ENCODE measurements at places on chromosomes 4 and X. TPM values are rescaled to one million over a fixed set of nuclear protein-coding genes. Genes with fewer than 3 reads are reported as not detected.

- ATAC-seq = no peak
Observed at GRCh38 chr4:100979736-100980135, 367.6 kb downstream of the PPP3CA start.

DNA sequence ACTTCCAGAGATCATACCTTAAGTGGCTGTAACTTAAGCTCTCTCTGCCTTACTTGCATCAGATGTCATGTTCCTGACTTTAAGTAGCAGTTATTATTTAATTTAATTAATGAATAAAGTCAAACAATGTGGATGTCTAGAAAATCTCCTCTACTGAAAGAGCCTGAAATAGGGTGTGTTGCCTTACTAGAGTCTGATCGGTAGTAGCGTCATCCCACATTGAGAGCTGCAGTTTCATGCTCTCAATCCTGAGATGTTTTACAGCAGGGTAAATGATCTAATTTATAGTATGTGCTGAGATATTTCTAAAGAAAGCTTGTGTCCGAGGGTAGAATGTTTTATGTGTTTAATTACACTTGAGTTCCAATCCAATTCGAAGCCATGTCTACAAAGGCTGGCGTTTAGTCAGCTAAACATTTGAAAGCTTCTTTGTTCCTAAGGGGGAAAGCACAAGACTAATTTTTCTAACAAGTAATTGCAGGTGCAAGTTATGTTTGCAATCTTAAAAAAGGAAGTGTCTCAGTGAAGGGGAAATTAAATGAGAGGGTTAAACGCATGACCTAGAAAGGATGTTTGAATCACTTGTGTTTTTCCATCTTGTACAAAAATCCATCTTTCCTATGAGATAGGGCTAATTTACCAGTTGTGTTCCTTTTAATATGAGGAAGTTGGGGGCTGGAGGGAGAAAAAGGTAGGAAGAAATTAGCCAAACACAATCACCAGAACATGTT is 391.0 kb upstream of the MAGEB2 start:
- ATAC-seq = no peak

GRCh38 chr4:133379681-133380438 is 230.8 kb downstream of the PCDH10 start:
- no peak for ATAC-seq

DNA sequence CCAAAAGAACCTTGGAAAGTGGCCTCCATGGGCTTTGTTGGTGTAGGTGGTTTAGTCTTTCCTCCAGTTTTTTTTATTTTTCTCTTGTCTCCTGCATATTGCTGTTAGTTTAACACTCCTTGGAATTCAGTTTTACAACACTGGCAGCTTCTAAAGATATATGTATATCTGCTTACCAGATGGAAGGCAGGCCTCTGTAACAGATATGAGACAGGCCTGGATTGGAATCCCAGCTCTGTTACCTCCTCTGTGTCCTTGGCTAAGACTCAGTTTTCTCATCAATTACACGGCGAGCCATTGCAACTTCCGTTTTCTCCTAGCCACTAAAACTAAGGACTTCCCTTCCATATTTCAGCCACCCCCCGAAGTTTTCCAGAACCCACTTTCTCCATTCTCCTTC is 133.4 kb upstream of the SMAD1 start:
- ATAC-seq = no peak

DNA sequence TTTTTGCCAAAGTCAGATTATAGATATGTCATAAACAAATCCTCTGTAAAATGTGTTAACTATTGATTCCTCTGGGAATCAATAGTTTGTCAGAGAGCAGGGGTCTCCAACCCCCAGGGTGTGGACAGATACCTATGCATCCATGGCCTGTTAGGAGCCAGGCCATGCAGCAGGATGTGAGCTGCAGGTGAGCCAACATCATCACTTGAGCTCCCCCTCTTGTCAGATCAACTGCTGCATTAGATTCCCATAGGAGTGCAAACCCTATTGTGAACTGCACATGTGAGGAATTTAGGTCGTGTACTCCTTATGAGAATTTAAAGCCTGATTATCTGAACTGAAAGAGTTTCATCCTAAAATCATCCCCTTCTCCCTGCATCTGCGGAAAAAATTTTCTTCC is 1365.4 kb downstream of the ARAP2 start:
- no peak for ATAC-seq

DNA sequence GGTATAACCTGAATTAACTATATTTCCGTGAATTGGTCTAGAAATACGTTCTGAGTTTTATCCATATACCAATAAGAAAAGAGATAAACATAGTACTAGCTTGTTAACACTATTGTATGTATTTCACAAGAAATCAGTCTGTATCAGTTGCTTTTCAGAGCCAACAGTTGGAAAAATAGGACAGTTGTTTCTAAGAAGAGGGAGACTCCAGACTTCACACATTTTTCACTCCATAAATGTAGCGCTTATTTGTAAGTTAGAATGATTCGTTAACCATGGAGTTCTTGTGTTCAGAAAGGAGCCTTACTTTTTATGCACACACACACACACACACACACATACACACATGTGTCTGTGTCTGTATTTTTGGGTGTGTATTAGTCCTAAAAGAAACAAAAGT is 376.7 kb upstream of the SMIM31 start:
- no peak for ATAC-seq

DNA sequence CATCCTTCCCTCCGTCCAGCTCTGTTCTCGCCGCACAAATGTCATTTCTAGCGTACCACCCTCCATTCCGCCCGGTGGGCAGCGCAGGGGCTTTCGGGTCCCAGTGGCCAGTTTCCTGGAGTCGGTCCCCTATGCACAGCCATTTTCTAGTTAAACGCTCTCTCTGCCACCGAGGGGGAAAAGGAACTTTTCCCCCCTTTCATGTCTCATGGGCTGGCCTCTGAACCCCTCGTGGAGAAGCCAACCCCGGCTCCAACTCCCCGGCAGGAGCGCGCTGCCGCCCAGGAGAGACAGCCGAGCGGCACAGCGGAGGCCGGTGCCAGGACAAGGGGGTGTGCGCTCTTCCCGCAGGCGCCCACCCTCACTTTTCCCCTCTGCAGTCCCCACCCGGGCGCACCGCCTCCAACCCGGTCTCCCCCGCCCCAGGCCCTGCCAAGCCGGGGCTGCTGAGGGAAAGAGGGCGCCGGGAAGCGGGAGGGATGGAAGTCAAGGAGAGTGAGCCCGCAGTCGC is 662 bp downstream of the APBB2 start:
- ATAC-seq = peak; percentile 1

- no peak for ATAC-seq
Observed at GRCh38 chr4:15339737-15340136, 88.1 kb upstream of the C1QTNF7 start.

GRCh38 chrX:574830-575229 is 55.8 kb upstream of the SHOX start:
- ATAC-seq = no peak

DNA sequence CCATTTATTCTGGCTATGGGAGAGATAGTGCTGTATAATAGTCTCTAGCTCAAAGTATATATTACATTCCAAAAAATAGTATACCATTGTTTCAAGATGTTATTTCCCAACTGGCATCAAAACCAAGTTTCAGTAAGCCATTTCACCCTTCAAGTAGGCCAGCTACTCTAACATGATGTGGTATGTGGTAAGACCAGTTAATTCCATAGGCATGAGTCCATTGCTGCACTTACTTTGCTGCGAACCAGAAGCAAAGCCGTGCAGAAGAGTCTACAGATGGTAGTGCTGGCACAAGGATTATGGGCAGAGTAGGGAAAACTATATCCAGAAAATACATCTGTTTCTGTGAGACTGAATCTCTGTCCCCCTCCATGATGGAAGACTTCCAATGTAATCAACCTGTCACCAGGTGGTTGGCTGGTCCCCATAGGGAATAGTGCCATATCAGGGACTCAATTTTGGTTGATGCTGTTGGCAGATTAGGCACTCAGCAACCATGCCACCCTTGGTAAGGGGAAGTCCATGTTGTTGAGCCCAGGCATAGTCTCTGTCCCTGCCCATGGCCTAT is 49.8 kb upstream of the HSD17B10 start:
- ATAC-seq = no peak

- ATAC-seq = no peak
Observed at GRCh38 chrX:131202766-131203165, 86.3 kb downstream of the IGSF1 start.

DNA sequence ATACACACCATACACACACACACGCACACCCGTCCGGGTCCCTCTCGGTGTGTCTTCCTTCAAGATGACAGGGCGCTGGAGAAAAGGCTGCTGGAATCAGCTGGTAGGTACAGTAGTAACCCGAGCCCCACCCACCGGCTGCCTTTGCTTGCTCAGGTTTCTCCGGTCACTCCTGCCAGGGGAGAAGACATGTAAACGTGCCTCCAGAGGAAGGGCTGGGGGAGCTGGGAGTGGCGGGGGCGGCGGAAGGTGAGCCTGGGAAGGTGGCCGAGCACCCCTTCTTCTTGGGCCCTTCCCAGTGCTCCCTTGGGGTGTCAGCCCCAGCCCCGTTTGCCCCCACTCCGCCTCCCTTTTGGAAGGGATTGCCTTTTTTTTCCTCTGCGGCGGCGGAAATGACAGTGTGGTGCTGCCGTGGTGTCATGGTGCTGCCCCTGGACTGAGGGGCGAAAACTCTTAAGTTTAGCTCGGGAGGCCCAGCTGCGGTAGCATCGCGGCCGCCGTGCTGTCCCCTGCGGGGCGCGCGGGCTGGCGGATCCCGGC is at the start of gene MID2:
Gene MID2, plus strand, starts transcription at position 169 of the 540 bp plus-strand sequence. CDS start 561 bp downstream, outside the sequence.
- peak; percentile 60 for ATAC-seq

- ATAC-seq = no peak
Observed at GRCh38 chr4:159174645-159175084, 71.8 kb downstream of the RAPGEF2 start.

DNA sequence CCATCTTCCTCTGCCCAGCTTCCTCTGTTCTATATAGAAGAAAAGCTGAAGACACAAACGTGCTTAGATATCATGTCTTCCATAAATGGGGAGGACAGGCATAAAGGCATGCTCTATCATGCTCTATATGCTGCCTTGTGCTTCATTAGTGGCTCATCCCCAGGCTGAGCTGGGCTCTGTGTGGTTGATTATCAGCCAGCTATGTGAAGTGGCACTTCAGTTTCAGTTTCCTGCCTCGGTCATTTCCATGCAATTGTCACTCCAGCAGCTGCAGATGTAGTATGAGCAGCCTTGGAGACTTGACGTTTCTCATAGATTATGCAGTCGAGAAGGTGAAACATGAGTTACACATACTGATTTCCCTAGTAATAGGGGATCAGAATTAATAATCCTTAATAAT is 106.2 kb downstream of the SYTL5 start:
- no peak for ATAC-seq

- ATAC-seq = no peak
Observed at GRCh38 chrX:43266487-43266886, 389.6 kb upstream of the MAOA start.

DNA sequence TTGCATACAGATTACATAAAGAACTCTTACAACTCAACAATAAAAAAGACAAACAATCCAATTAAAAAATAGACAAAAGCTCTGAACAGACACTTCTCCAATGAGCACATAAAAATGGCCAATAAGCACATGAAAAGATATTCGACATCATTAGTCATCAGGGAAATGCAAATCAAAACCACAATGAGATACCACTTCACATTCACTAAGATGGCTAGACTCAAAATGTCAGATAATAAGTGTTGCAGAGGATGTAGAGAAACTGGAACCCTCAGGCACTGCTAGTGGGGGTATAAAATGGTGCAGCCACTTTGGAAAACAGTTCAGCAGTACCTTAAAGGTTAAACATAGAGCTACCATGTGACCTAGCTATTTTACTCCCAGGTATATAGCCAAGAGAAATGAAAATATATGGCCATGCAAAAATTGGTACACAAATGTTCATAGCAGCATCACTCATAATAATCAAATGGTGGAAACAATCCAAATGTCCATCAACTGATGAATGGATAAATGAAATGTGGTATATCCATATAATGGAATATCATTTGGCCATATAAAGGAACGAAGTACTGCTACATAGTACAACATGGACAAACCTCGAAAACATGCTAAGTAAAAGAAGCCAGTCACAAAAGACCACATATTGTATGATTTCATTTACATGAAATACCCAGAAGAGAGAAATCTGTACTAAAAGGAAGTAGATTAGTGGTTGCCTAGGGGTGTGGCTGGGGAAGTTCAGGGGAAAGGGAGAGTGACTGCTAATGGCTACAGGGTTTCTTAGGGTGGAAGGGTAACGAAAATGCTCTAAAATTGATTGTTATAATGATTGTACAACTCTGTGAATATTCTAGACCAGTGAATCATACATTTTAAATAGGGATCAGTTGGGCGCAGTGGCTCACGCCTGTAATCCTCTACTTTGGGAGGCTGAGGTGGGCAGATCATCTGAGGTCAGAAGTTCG is 29.4 kb downstream of the SASH3 start:
- ATAC-seq = no peak

DNA sequence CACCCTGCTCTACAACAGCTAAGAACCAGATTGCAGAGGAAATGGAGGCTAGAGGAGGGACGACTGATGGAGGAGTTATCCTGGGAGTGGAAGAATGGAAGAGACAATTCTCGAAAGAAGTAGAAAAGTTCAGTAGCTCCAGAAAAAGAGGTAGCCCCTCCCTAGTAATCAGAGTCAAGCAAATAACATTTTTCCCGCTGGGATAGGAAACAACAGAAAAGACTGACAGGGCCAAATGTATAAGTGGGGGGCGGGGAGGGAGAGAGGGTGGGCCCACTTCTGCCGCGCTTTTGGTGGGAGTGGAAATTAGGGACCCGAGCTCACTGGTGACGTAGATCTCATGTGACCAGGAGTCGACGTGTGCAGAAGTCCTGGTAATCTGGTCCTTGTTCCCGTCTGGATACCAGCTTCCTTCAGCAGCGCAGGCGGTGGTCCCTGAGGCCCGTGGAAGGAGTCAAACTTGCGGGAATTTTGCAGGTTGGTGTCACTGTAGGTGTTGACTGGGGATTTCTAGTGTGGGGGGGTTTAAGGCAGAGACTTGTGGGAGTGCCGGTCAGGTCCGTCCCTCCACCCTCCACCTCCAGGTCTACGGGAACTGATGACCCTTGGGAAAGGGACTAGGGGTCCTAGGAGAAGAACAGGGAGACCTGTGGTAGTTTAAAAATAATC is at the start of gene TCEAL9:
Gene TCEAL9, plus strand, starts transcription at position 377 of the 669 bp plus-strand sequence. CDS start 1,179 bp downstream, outside the sequence.
- ATAC-seq = peak; percentile 90

Gene STATH
- not detected for total RNA-seq

Gene CHRDL1
- 403 TPM for total RNA-seq

Gene HMX1
- total RNA-seq = not detected

Gene CCSER1
- 3.0 TPM for total RNA-seq

Gene TMPRSS11F
- 0.52 TPM for total RNA-seq

Gene CSAG3
- total RNA-seq = not detected

Gene TBC1D9
- total RNA-seq = 23.8 TPM

Measured in gastroesophageal sphincter (tissue), 4 donors.